A549 treated with CORT108297 at 1 μM for 4 hours (cell line): ENCODE measurements at places on chromosomes 1 and 21. TPM values are rescaled to one million over a fixed set of nuclear protein-coding genes. Genes with fewer than 3 reads are reported as not detected.

Gene ERG
- total RNA-seq = not detected in 5 replicates

Gene F5
- total RNA-seq = 0.02 to 0.09 TPM (median 0.05 TPM) in 5 replicates

Gene PYGO2
- total RNA-seq = 20.7 to 25.5 TPM (median 24.0 TPM) in 5 replicates

Gene IVL
- 0.03 to 0.06 TPM in 2 of 5 replicates, not detected in the others for total RNA-seq

Gene PPFIA4
- 0.33 to 0.52 TPM (median 0.44 TPM) in 5 replicates for total RNA-seq

Gene CNKSR1
- 0.18 to 0.37 TPM (median 0.33 TPM) in 5 replicates for total RNA-seq
